ENCODE measurements at places on chromosomes 7 and 10.

DNA sequence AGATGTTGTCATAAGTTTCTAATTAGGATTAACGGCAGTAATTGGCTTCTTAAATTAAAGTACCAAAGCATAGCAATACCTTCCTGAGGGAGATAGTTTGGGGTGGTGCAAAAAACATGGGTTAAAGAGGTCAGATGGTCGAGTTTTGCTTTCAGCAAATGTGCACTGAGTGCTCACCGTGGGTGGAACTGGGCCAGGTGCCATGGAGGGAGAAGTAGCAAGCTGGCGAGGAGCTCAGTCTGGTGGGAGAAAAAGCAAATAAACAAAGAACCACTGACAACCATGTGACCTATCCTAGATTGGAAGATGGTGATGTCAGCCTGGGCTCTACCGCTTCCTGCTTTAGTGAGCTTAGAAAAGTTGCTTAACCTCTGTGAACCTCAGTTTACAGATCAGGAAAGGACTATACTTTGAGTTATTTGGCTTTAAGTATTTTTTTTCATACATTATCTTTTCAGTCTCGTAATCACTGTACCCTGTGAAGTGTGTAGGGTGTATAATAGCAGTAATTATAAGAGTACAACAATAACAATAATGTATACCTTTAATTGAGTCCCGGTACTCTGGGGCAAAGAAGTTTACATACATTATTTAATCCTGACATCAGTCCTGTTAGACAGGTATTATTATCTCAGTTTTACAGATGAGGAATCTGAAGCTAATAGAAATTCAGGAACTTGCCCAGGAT, 69.0 kb upstream of the PDCD4 start:
- peak; percentile 88 for DNase-seq

DNA sequence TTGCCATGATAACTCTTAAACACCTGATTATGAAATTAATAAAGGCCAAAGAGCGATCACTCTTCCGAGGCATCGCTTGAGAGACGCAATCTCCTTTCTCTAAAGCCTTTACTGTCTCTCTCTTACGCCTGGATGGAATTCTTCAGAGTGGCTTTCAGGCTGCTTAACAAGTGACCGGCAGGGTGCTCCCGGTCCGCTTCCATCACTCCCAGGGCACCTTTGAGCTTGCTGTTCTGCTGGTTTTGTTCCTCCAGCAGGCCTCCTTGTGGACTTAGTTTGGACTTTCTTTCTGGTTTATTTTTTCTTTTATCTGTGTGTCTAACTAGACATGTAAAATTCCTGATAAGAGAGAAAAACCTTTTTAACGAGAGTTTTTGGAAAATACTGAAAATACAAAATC, 60.9 kb downstream of the MRPL32 start:
- DNase-seq: no peak

GRCh38 chr7:29265208-29265923, 70.8 kb downstream of the CHN2 start:
- no peak for DNase-seq

GRCh38 chr7:130180571-130181262, 24.5 kb downstream of the TMEM209 start:
- no peak for DNase-seq

DNA sequence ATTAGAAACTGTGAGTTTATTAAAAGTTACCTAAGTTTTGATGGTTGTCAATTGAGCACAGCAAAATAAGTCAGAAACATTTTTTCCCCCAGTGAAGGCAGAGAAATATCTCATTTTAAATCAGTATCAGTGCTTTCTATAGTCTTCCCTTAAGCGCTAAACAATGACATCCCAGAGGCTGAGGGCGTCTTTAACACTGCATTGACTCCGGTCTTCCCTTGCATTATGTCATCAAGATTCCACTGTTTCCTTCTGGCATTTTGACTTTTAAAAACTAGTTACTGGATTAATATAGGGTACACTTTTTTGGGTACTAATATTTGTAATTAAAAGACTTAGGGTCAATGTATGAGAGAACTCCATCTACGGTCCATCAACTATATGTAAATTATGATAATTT, 3.9 kb downstream of the GLUD1 start:
- no peak for DNase-seq

DNA sequence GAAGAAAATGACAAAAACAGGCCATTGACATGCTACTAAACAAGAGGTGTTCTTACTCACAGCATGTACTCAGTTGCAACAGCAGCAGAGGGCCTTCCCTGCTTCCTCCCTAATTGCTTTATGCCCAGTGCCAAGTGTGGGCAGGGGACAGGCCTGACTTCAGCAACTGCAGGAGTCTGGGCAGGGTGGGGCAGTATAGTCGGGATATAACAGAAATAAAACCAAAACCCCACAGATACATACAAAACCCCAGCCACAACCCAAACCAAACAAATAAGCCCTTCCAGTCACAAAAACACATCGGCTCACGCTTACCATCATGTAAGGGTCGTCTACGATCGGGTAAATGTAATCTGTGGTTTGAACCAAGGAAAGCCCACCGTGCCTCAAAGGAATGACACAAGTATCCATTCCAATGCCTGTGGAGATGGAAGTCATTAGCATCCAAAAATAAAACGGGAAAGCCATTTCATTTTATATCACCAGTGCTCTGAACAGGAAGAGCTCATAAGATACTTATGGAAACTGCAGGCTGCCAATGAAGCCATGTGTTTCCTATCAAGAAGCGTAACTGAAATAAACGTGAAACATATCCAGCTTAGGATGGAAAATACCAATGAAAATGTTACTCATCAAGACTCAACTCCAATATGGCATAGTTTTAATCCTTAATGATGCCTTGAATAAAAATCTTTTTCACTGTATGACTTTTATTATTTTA, 9.5 kb downstream of the SEPHS1 start:
- no peak for DNase-seq

DNA sequence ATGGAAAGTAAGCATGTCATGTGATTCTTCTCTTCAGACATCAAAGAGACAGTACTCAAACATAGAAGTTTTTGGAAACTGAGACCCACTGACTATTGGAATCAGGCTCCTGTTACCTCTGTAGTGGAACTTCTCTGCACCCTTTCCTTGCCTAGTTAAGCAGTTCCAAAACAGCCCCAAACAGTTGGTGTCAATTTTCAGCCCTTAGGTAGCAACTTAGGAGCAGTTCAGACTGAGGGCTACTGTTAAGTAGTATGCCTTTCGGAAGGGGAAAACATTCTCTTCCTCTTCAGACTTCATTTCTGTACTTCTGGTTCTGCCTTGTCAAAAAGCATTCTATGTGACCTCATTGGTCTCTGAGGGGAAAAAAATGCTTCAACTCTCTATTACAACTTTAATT, 85.7 kb downstream of the ZNF277 start:
- DNase-seq: no peak

DNA sequence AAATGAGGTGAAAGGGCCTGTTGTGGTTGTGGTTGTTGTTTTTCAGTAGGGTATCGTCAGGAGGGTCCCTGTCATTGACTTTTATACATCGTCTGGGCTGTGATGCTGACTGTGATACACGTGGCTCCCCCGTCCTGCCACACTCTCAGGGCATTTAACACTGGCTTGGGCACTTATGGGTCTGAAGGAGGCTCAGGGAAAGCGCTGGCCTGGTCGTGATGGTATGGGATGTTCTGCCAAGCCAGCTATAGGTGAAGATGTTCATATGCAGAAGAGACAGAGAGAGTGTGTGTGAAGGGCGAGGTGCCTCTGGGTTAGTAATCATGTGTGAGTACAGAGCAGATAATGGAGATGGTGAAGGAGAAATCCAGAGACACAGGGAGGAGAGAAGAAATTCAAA, 158.5 kb downstream of the PRPF18 start:
- no peak for DNase-seq

DNA sequence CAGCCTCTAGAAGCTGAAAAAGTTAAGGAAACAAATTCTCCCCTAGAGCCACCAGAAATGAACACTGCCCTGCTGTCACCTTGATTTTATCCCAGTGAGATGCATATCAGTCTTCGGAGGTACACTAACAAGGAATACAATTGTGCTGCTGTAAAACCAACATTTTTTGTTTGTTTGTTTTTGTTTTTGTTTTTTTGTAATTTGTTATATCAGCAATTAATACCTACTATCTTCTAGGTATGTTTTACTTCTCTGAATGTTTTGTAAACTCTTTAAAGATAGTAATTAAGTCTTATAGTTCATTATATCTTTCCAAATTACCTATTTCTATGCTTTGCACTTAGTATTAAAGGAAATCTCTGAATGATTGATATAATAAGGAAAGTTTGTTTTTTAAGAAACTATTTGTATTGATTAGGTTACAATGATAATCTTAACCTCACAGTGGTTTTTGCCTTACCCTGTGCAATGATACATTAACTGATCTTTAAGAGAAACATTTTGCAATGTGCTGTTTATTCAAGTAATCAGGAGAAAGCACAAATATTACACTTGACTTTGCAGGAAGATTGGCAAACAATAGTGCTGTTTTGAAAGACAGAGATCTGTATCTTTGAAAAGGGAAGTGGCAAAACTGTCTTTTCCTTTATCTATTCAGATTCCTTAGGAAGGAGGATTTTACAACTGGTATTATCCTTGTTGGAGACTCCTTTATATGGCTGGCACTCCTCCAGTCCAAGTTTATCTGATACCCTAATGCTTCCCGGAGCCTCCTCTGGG, 11.3 kb upstream of the HGF start:
- no peak for DNase-seq

- peak; percentile 30 for DNase-seq
These were observed 188.4 kb upstream of the C7orf33 start for GRCh38 chr7:148402159-148402558.

DNA sequence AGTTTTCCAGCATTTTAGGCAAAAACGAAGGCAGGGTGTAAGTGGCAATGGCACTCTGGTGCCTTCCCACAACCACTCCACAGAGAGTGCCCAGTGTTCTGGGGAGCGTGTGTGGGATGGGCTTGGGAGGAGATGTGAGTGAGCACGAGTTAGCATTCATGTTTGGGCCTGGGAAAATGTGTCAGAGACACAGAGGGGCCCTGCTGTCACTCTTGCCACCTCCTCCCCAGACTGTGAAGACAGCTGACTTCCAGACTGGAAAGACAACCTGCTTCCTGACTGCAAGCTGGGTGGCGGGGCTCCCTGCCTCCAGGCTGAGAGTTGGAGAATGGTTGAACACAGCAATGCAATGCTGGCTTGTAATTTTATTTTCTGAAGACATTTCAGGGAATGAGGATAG, 454.5 kb upstream of the ZMIZ1 start:
- no peak for DNase-seq

- no peak for DNase-seq
These were observed 11.3 kb upstream of the PRXL2A start for GRCh38 chr10:80397014-80397413.

GRCh38 chr7:96910486-96910885, 94.9 kb upstream of the DLX6 start:
- no peak for DNase-seq

DNA sequence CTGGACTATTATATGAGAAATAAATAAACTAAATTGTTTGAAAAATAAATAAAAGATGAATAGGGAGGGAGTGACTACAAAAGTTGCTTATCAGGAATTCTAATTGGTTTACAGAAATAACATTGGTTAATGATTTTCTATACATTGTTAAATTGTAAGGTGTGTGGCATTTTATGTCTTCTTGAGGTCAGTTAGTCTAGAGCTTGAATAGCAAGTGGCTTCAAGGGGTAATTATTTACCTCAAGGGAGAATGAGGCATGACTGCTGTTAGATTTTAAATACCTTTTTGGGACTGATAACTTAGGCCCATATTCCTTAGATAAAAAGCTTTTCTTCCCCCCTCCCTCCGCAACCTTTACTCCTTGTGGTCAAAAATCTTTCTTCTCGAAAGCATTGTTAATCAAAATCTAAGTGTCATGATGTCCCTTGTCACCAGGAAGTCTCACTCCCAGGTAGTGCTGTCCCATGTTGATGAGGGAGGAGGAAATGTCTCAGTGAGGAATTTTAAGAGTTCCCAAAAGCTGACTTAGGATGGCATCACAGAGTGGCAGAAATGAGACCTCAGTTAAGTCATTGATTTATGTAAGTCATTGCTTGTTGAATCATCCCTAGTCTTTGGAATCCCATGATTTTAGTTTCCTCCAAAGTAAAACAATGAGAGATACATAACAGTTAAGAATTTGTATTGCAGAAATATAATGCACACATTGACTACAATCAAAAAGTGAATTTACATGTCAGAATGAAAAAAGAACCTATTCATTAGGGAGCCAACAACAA, 71.5 kb downstream of the MAPK8 start:
- no peak for DNase-seq

DNA sequence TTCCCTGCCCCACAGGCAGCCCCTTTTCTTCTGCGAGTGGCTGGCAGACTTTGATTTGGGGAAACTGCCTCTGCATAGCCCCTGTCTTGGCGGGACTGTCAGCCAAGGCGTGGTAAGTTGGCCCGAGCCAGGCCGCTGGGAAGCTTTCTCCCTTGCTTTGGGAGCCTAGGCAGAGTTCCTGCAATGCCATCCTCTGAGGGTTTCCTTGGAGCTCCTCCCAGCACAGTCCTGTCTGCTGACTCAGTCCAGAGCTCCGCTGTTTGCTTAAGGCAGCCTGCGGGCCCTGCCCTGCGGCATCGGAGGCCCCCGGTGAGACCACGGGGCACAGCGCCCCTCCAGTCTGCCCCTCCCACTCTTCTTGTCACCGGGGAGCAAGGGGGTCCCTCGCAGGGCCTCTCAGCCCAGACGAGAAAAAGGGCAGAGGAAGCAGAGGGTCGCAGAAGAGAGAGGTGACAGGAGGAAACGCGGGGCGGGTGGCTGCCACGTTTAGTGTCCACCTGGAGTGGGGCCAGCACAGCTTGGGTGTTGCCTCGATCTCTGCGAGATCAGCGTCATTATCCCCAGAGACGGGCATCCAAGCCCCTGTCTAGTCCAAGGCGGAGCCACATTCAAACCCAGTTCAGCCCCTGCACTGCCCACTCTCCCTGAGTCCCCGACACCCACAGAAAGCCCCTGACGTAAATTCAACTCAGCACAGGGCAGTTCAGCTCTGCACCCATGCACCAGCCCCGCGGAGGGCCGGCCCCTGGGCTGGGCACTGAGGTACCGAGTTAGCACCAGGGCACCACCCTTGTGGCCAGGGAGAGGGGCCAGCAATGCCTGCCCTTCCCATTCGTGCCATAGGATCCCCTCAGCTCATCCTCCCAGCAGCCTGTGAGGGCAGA, 59.0 kb upstream of the CHST15 start:
- DNase-seq: no peak

GRCh38 chr10:69828144-69828870, 26.6 kb downstream of the COL13A1 start:
- DNase-seq: peak; percentile 14

DNA sequence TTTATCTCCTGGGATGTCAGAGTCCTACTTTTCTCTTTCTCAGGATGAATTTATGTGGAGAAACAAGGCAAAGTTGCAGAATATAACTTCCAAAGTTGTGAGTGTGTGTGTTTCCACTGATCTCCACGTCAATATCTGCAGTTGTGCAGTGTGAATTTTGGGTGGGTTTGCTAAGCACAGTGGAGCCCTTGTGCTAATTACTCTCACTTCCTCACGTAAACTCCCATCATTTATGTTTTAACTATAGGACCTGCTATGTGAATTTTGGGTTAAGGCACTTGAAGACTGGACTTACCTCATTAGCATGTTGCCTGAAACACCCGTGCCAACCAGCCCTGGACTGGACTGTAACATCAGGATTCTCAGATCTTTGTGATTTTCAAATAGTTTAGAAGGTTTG, 51.9 kb upstream of the NPVF start:
- DNase-seq: no peak

All from DMS79 treated with DMSO at 0.1 percent for 48 hours (cell line).